Mesenteric fat pad (tissue), 1 donor: ENCODE measurements at places on chromosomes 3 and 15. TPM values are rescaled to one million over a fixed set of nuclear protein-coding genes. Genes with fewer than 3 reads are reported as not detected.

GRCh38 chr3:159082519-159082918, 280.7 kb downstream of the MFSD1 start:
- DNase-seq = no peak

GRCh38 chr15:95259513-95259912, 1028.2 kb downstream of the MCTP2 start:
- no peak for DNase-seq

DNA sequence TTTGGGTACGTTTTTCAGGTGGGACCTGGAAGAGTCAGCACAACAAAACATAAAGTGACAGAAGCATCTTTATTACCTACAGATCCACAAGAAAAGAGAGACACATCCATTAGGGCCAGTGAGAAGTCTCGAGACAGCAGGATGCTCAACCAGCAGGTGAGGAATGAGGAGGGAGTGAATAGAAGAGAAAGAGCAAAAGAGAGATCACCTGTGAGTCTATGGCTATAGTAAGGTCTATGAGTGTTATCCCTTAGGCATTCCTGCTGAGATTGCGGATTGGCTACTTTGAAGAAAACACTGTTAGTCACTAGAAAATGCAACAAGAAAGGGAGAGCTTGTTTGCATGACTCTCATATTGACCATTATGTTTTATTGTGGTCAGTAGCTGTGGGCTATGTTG, 1556.2 kb upstream of the GBE1 start:
- no peak for DNase-seq

DNA sequence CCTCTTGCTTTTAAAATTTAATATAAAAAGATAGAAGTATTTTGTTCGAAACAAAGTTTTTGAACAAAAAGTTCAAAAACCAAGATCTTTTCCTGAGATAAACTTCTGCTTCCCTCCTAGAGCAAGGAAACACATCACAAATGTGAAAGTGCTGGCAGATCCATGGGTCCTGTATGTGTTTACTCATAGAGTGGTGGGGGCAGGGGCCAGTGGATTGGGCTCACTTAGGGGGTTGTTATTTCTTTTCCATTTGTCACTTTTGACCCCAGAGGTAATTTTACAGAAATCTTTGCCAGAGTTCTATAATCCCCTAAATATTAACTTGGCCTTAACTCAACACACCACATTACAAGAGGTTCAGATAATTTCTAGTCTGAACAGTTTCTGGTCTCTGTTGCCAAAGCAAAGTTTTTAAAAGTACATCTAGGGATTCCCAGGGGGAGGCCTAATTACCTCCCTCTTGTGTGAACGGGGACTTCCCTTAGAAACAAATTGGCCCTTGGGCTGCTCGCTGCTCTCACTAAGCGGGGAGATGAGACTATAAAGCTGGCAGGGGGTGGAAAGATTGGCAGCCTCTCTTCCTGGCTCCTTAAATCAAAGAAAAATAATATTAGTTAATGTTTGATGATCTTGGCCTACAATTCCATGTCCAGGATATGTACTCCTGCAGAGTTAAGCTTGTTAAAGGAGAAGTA, 66.8 kb upstream of the PTX3 start:
- no peak for DNase-seq

- DNase-seq = no peak
Measured at GRCh38 chr15:75597667-75598341, 18.7 kb upstream of the PTPN9 start.

DNA sequence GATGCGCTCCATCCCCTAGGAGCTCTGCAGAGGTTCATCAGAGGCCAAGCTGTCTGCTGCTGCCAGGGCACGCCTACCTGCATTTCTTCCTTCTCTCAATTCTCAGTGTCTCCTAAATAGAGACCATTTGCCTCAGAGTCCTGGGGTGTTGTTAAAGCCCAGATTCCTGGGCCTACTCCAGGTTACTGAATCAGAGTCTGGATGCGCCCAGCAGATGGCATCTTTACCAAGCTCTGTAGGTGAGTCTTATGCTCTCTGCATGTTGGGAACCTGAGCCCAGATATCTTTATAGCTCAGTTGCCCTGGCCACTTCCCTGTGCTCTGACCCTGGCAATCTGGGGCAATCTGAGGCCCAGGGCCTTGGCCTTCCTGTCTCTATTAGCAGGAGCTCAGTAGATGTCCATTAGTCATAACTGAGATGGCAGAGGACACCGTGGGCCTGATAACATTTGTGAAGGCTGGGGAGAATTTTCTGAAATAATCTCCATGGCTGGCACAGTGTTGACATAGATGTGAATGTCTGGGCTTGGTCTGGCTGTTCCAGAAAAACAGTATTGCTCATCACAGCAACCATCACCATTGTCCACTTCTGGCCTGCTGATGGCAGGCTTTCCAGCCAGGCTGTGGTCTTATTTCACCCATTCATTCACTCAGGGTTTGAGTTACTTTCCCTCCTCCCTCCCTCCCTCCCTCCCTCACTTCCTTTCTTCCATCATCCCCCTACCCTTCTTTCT, 13.3 kb upstream of the RBP1 start:
- no peak for DNase-seq

DNA sequence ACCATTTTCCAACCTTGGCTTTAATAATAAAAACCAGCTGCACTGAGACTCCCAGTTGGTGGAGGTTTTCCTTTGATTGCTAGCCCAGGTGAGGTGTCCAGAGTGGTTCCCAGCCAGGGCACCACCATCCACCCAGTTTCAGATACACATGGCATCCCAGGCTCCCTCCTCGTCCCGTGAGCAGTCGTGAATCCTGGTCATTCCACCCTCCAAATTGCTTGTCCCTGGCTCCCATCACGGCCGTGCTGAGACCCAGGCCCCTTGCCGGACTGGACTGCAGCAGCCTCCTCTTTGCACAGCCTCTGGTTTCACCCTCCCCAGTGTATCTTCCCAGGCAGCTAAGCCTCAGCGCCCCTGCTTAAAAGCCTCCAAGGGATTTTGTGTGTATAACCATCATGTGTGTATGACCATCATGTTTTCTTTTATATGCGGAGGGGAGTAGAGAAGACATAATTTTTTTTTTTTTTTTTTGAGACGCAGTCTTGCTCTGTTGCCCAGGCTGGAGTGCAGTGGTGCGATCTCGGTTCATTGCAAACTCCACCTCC, 106.3 kb downstream of the ETFA start:
- peak; percentile 68 for DNase-seq

DNA sequence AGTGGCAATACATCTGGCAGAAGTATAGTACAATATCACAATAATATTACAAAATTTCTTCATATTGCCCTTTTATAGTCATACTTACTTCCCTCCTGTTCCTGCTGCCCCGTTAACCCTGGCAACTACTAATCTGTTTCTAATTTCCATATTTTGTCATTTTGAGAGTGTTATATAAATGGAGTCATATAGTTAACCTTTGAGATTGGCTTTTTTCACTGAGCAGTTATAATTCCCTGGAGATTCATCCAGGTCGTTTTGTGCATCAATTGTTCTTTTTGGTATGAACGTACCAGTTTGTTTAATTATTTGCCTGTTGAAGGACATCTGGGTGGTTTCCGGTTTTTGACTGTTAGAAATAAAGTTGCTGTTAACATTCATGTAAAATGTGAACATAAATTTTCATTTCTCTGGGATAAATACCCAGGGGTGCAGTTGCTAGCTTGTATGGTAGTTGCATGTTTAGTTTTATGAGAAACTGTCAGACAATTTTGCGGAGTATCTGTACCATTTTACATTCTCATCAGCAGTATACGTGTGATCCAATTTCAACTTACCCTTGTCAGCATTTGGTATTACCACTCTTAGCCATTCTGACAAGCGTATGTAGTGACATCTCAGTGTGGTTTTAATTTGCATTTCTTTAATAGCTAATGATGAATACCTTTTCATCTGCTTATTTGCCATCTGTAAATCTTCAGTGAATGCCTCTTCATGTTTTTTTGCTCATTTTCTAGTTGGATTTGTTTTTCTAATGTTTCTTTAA, 32.2 kb upstream of the IL20RB start:
- DNase-seq = no peak

DNA sequence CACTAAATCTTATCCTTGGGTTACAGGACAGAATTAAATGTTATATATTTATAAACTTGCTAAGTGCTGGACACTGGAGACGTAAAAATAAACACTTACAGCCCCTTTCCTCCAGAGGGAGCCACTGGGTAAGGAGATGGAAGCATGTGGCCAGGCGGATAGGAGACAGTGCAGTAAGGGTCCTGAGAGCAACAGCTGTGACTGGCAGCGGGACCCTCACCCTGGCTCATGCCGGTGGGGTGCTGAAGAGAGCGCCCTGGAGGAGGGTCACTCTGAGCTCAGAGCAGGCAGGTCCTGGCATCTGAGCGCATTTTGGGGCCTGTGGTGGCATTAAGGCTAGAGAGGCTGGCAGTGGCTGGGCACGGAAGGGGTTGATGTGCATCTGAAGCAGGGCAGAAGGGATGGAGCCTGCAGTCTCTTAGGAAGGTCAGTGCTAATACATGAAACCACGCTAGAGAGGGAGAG, 16.0 kb downstream of the SEC61A1 start:
- DNase-seq = no peak

DNA sequence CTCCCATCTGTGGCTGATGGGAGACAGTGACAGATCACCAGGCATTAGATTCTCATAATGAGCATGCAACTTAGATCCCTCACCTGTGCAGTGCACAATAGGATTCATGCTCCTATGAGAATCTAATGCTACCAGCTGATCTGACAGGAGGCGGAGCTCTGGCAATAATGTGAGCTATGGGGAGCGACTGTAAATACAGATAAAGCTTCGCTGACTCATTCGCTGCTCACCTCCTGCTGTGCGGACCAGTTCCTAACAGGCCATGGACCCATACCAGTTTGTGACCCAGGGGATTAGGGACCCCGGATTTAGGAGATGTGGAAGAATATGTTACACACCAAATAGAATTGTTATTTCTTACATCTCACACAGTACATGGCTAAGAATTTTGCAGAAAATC, 6.7 kb downstream of the ARGFX start:
- DNase-seq = no peak

DNA sequence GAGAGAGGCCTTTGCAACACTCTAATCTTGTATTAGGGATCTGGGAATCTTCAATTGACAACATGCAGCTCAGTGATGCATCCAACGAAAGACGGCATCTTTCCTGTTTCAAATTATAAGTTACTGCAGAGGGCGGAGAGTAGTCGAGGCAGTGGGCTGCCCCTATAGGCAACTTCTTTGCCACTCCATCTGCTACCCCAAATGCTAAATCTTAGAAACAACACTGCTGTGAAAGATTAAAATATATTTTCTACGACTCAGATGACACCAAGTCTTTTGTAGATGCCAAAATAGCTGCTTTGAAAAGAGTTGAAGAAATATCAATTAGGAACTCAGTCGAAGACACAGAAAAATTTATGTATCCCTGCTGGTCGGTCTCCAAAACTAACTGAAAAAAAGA, 161.0 kb upstream of the FEZF2 start:
- DNase-seq = no peak

GRCh38 chr3:133588035-133588434, 14.5 kb downstream of the CDV3 start:
- DNase-seq = no peak

DNA sequence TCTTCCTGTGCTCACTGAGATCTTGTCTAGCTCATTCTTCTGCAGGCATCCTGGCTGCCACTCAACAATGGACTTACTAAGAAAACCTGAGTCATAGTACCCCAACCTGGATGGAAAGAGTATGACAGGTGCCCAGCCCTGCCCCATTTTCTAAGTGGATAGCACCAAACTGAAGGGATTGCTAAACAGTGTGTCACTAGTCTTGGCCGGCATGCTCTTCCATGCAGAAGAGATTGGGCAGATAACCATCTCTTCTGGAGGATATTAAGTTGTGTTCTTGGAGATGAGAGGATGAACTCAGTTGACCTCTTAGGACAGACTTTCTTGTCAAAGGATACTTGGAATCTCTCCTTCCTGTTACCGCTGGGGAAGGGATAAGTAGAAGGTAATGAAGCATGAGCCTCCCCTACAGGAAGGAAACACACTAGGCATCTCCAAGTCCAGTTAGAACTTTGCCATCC, 797.5 kb downstream of the AGBL1 start:
- DNase-seq = no peak

DNA sequence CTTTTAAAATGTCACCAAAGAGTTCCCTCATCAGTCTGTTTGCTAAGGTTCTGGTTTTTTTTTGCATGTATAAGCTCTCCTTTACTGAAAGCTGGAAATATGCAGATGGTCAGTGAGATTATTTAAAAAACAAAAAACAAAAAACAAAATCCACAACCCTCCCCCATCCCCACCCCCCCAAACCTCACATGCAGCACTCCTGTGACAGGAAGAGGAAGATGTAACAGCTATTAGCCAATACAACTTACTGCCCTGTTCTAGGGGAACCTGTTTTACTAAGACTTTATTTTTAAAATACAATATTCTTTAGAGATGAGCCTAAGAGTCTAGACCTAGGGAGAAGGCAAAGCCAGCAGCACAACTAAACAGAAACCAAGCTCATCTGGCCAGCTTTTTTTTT, 39.5 kb downstream of the ANP32A start:
- DNase-seq = no peak

DNA sequence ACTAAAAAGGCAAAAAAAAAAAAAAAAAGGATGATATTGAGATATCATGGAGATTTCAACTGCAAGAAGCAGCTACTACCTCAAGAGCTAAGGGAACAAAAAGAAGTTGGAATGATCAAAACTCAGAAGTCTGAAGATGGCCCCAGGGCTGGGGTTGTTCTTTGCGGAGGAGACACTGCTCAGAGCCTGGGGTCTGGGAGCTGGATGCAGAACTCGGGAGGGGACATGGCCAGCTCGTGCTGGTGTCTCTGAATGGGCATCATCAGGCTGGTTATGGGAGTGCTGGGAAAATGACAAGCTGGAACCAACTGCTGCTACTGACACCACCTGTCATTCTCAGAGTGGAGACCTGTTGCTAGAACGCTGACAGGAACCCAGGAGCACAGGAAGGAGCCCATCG, 14.2 kb upstream of the ADIPOQ start:
- DNase-seq = no peak

GRCh38 chr15:58880320-58880719, 53.2 kb downstream of the SLTM start:
- DNase-seq = no peak

- DNase-seq = no peak
Measured at GRCh38 chr3:12630292-12630691, 33.6 kb downstream of the RAF1 start.

- peak; percentile 20 for DNase-seq
Measured at GRCh38 chr15:66873856-66874255, 171.8 kb downstream of the SMAD6 start.

- no peak for DNase-seq
Measured at GRCh38 chr3:53282581-53282980, 26.8 kb upstream of the TKT start.

DNA sequence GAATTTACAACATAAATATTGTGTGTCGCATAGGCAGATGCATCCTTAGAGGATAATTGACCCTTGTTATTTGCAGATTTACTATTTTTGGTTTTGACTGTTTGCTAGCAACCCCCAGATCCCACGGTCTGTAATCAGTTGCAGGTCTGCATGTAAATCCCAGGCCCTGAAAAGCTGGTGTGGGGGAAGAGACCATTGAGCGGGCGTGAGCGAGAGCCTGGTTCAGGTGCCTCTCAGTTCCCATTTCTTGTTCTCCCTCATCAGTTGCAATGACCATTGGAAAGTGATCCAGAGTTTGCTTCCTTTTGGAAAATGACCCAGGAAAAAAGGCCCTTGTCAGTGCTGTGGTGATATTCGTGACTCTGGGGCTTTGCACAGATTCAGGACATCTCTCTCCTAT, 238.9 kb downstream of the UACA start:
- DNase-seq = peak; percentile 41

UBA7 gene
- total RNA-seq = 38.2 TPM

TMCO5A gene
- not detected for total RNA-seq

FBXL22 gene
- 1.0 TPM for total RNA-seq

TUSC7 gene
- not detected for total RNA-seq

SPATA12 gene
- total RNA-seq = not detected

FOXL2NB gene
- not detected for total RNA-seq

CAMP gene
- 0.48 TPM for total RNA-seq

UBP1 gene
- total RNA-seq = 62.6 TPM

SERPINI2 gene
- total RNA-seq = not detected
